Stimulated activated CD4-positive, alpha-beta T cell treated with anti-CD3 and anti-CD28 coated beads, TNF-alpha, amount 100 ng/mL, for 48 hours (primary cell): ENCODE measurements at places on chromosomes 11 and 22.

- DNase-seq: no peak
Measured at GRCh38 chr22:25742918-25743708, 1.1 kb downstream of the MYO18B start.

DNA sequence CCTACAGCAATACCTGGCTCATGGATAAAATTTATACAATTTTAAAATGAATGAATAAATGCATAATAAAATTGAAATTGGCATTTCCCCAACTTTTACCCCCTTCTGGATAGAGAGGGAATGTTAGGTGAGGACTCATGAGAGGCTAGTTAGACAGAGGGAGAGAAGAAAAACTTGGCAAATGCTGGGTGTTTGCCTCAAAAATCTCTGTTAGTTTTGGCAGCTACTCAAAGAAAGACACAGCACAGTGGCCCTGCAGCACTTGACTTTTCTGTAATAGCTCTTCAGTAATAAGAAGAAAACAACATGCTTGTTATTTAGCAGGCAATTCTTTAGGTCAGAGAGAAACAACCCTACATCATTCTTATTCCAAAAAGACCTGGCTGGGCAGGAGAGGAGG, 20.7 kb upstream of the IZUMO1R start:
- no peak for DNase-seq

- DNase-seq: no peak
Measured at GRCh38 chr11:109956124-109956793, 136.9 kb upstream of the ZC3H12C start.

DNA sequence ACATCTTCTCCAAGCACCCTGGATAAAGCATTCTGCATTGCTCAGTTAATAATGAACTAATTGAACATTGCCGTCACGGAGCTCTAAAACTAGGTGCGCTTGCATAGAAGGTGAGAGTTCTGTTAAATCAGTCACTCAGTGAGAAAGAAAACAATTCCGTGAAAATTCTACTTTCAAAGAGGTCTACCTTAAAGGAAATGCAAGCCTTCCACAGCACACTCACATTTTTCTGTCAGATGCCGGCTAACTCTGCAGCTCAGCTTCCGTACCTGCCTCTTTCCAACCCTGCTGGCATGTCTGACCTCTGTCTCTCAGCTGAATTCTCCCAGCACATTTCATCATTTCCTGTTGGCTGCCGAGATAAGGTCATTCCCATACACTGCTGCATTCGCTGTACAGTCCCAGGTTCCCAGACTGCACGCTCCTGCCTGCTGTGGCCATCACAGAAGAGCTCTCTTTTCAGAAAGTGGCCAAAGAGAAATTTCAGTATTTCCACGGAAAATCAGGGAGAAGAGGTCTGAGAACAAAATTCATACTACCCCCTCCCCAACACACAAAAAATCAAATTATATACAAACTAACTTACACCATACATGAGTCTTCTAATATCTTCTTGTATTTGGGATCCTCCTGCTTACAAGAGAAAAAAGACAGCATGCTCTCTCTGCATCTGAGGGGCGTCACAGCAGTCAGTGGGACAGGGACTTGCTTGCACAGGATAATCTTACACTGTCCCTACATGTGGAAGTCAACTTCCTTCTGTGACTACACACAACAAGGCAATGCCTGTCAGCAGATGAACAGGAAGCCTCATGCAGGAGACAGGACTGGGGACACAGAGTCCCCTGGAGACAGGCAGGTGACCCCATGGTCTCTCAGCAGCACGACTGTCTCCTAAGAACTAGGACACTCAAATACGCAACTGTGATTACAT, 55.1 kb downstream of the PACSIN2 start:
- DNase-seq: no peak

GRCh38 chr11:28836285-28837081, 728.3 kb downstream of the METTL15 start:
- no peak for DNase-seq

- DNase-seq: no peak
Measured at GRCh38 chr11:65444314-65445051, 21.9 kb downstream of the NEAT1 start.

DNA sequence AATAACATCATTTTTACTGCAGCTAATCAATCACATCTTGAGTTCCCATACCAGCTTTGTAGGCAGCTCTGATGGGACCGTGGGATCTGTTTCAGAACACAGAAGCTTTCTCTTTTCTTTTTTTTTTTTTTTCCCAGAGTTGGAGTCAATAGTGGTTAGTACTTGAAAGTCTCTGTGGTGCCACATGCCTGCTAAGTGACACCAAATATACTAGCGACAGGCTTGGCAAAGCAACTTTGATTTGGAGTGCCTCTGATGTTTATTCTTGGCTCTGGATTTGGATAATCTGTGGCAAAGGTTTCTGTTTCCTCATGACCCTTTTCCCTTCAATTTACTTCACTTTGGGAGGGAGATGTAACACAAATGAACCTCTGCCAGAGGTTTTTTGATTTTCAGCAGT, 681.4 kb upstream of the TENM4 start:
- DNase-seq: no peak

DNA sequence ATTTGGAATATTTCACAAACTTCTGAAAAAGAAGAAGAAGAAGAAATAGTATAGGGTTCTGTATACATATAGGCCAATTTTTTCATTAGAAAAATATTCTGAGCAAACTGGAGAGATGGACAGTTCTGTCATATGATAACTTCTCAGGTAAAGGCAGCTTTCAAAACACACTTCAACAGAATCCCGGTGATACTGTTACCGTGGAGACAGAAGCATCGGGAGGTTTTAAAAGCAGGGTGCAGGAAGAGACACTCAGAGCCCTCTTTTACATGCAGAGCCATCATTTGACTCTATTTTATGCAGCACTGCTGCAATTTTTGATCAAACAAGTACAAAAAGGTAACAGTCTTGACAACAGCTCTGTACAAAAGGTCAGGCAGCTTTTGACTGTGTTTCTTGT, 1785.4 kb downstream of the LRRC4C start:
- no peak for DNase-seq

GRCh38 chr11:124814739-124815138, 14.5 kb upstream of the MSANTD2 start:
- no peak for DNase-seq

DNA sequence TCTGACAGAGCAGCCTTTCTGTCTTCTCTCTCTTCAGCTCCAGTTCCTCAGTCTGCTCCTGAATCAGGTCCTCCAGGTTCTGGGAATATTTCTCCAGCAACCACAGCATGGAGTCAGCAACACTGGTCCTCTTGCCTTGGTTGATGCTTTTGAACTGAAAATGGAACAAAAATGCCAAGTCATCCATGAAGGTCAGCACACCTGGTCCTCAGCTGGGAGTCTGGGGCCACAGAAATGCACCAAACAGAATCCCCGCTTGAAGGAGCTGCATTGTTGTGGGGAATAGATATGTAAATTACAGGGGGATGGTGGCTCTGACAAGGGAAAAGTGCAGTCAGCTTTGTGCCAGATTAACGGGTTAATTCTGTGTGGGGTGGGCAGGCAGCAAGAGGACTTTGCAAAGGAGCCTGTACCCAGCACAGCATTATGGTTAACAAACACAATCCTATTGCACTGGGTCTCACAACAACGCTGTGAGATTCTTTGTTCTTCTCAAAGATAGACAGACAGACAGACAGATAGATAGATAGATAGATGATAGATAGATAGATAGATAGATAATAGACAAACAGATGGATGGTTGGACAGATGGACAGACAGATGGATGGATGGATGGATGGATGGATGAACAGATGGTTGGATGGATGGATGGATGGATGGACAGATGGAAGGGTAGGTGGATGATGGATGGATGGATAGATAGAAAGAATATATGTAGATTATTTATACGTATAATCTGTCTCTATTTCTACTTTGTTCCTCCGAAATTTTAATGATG, 33.8 kb upstream of the LRRC32 start:
- no peak for DNase-seq
